Sigmoid colon (tissue), 7 donors: ENCODE measurements at places on chromosomes 5 and 9.

DNA sequence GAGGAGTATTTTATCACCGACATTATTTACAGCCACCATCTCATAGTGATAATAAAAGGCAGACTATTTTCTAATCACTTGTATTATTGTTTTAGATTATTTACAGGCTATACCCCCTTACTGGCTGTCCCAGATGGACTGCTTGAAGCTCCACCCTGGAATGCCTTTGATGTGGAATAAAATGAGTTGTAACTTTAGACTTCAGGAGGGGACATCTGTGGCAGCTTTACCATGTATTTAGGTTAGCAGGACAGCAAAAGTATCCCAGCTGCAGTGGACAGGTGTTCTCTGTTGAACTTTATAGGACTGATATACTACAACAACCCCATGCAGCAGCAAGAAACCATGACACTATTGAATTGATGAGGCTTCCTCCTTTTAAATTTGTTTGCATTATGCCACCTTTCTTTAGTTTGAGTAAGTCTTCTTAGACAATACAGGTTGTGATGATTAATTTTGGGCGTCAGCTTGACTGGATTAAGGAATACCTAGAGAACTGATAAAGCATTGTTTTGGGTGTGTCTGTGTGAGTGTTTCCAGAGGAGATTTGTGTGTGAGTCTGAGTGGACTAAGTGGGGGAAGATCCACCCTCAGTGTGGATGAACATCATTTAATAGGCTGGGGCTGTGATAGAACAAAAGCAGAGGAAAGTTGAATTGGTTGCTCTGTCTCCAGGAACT is 29.2 kb upstream of the C9orf57 start:
- no peak for DNase-seq

- DNase-seq: no peak
Observed at GRCh38 chr5:65674749-65675148, 47.2 kb downstream of the SGTB start.

- DNase-seq: peak; percentile 54
Observed at GRCh38 chr5:431001-431710, 11.8 kb upstream of the EXOC3 start.

- DNase-seq: no peak
Observed at GRCh38 chr9:9997585-9997984, 615.2 kb downstream of the PTPRD start.

DNA sequence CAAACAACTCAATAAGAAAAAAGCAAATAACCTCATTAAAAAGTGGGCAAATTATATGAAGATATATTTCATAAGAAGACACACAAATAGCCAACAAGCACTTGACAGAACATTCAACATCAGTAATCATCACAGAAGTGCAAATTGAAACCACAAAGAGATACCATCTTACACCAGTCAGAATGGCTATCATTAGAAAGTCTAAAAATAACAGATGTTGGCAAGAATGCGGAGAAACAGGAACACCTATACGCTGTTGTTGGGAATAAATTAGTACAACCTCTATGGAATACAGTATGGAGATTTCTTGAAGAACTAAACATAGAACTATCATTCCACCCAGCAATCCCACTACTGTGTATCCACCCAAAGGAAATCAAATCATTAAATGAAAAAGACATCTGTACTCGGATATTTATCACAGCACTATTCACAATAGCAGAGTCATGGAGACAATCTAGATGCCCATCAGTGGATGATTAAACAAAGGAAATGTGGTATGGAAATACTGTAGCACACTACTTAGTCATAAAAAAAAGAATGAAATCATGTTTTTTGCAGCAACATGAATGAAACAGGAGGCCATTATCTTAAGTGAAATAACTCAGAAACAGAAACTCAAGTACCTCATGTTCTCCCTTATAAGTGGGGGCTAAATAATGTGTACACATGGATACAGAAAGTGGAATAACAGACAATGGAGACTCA is 106.8 kb upstream of the FST start:
- DNase-seq: no peak

DNA sequence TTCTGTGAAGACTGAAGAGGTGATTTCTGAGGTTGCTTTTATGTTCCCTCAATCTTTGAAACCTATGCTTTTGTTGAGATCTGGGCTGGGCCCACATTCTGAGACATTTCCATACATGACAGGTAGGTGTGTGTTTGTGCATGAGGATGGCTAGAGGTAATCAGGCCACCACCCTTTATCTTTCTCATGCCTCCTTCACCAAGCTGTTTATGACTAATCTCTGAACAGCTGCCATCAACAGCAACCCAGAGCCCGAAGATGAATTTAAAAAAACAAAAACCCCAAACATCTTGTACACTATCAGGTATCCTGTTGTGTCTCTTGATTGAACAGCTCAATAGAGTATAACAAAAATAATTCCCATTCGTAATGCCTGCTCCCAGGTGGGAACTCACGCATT is 12.6 kb upstream of the C5orf46 start:
- no peak for DNase-seq

DNA sequence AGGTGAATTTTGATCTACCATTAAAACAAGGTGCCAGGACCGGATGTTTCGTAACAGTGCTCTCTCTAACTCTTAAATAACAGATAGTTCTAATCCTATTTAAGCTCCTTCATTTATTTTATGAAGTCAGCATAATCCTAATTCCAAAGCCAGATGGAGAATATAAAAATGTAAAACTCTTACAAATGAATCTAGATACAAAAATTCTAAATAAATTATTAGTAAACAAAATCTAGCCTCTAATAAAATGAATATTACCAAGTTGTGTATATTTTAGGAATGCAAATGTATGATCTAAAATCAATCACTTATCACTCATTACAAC is 32.4 kb upstream of the IL33 start:
- no peak for DNase-seq

DNA sequence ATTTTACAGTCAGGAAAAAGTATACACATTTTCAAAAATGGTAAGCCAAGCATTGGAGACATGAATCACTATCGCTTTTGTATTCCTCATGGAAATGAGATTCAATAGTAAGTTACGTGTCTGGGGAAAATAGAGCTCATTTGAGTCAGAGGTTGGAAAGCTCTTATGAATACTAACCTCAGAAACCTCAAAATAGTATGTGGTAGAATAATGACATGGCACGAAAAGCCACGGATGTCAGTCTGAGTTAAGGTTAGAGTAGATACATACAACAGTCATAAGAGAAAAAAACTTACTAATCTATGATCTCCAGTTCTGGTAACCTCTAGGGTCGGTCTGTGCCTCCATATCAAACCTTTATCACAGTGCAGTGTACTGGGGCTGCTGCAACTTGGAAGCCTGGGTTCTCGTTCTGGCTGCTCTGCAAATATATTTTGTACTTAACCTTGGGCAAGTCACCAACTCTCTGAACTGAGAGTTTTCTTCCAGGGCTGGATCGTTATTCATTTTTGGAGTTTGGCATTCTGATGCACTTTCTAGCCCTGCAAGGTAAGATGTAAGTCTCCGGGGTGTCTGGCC is 31.8 kb downstream of the MAP1B start:
- no peak for DNase-seq
